Activated CD4-positive, alpha-beta memory T cell treated with anti-CD3 and anti-CD28 coated beads, Interleukin-2, amount 10 ng/mL, durations not matched to agents 7 days and 5 days (primary cell): ENCODE measurements at places on chromosomes 2 and 18. TPM values are rescaled to one million over a fixed set of nuclear protein-coding genes. Genes with fewer than 3 reads are reported as not detected.
A peak's percentile ranks its signal among the peaks of the same experiment; 100 is the strongest.

DNA sequence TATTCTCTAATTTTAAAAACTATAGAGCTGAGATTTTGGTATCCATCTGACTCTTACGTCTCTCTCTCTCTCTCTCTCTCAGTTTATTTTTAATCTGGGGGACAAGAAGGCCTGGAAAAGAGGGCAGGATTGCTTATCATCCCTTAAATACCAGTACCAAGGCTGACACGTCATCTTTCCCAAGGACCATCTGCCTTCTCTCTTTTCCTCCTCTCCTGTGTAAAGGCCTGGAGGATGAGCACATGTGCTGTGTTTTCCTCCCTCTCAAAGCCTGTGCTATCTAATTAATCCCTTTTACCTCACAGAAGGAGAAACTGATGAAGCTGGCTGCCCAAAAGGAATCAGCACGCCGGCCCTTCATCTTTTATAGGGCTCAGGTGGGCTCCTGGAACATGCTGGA lies 7.3 kb downstream of the IL37 start:
- no peak overlapping the region for H3K4me3 ChIP-seq
- peaks cover 42% of the 10 kb centered on the region for H3K4me1 ChIP-seq
- DNase-seq = no peak
- no peaks in the 10 kb centered on the region for H3K36me3 ChIP-seq

GRCh38 chr18:3593904-3594759 lies 144.2 kb downstream of the TGIF1 start:
- peak overlapping the region; percentile 92 for H3K4me3 ChIP-seq
- no peaks in the 10 kb centered on the region for H3K27me3 ChIP-seq
- peak overlapping the region; percentile 98 for H3K27ac ChIP-seq
- H3K36me3 ChIP-seq = peaks cover 24% of the 10 kb centered on the region

The PGAP1 gene
- 53.6 TPM for total RNA-seq

The AOX1 gene
- total RNA-seq = 0.15 TPM
